ENCODE measurements at places on chromosomes 12 and 14.

DNA sequence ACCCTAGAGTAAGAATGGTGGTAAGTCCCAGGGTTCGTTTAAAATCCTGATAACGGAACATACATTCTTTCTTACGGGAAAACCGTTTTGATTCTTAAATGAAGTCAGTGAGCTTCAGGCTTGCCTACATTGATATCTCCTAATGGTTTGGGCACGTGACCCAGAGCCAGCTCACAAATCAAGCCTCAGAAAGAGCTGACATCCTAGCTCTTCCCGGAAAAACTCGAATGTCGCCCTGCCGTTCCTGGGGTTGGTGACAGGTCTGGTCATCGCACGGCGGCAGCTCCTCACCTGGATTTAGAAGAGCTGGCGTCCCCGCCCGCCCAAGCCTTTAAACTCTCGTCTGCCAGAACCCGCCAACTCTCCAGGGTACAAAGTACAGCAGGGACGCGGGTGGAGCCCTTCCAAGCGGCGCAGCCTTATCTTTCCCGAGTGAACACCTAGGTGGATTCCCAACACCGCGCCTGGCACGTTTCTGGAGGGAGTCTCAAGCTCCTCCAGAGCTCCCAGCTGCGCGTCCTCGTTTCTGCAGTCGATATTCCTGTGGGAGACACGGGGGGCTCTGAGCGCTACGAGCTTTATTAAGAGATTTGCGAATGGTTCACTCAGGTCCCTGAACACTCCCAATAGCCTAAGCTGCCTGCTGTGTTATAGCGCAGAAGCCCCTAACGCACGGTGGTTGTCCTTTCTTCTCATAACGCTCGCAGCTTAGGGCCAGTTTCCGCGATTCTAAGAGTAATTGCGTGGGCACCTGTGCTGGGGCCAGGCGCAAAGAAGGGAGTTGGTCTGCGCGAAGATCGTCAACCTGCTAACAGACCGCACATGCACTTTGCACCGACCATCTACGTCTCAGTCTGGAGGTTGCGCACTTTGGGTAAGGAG lies at the start of gene SSTR1:
Gene SSTR1 (plus strand): TSS at position 169 of the 882 bp plus-strand sequence. CDS start 1,486 bp downstream, outside the sequence.
- peak; percentile 92 for DNase-seq

GRCh38 chr14:70776197-70776596 lies 33.1 kb downstream of the MAP3K9 start:
- DNase-seq = no peak

GRCh38 chr12:13851828-13852227 lies 129.6 kb downstream of the GRIN2B start:
- DNase-seq = no peak

DNA sequence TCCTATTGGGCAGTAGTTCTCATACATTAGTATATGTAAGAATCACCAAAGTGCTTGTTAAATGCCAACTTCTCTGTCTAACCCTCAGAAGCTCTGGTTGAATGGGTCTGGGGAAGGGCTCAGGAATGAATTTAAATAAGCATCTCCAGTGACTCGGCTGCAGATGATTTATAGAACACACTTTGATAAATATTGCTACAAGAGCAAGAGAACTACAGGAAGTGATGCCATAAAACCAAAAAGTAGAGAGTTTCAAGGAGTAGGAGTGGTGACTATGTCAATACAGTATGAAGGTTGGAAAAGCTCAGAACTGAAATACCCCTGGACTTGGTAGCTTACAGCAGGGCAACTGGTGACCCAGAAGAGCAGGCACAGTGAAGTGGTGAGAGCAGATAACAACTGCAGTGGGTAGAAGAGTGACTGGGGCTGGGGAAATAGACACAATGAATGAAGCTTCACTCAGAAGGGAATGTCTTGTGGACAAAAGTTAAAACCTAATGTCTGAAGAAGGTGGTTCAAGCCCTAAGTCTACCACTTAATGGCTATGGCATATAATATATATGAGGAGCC lies 8.0 kb upstream of the PLEKHA5 start:
- no peak for DNase-seq

GRCh38 chr14:99095369-99095768 lies 176.6 kb downstream of the BCL11B start:
- no peak for DNase-seq

DNA sequence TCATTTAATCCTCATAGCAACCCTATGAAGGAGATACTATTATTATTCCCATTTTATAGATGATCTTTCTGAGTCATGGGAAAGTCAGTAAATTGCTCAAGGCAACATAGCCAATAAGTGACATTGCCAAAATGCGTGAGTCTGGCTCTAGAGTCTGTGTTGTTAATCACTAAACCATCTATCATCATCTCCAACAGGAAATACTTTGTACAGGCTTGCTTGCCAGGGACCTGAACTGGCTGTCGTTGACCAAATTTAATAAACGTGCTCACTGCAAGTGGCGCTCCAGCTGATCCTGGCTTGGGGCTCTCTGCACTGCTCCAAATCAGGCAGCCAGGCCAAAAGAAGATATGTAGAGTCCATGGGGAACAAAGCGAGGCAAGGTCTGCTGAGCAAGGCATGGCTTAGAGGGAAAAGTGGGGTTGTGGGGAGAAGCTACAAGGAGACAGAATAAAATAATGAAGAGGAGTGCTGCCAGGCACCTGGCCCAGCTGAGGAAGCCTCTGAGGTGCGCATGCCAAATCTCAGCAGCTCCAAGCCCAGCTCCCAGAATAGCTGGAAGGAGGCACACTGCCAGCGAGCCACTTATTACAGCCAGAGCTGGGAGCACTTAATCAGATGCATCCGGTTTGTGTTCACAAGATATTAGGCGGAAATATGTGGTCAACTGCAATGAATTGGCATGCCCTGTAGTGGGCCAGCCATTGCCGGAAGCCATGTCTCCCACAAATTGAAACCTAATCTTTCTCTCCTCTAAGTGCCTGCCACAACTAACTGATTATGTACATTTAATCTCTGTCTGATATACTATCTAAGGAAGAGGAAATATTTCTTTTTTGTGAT lies 43.3 kb upstream of the PTPRO start:
- peak; percentile 53 for DNase-seq

DNA sequence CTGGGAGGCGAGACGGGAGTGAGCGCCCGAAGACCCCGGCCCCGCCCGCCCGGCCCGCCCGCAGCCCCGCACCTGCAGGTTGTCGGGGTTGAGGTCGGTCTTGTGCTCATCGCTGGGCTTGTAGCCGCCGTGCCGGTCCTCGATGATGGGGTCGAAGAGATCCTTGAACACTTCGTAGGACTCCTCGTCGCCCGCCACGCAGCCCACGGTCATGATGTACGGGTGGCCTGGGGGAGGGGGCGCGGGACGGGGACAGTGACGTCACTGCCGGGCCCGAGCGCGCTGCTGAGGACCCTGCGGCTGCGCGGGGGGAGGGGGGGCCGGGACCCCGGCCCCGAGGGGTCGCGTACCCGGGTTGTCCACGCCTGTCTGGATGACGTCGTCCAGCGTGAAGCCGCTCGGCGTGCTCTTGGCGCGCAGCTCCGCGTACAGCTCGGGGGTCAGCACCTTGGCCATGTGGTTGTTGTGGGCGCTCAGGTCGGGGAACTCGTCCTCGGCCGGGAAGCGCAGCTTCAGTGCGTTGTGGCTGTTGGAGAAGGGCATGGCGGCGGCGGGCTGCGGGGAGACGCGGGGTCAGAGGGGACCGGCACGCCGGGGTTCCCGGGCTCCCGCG lies 573 bp downstream of the CKB start:
- DNase-seq = no peak

DNA sequence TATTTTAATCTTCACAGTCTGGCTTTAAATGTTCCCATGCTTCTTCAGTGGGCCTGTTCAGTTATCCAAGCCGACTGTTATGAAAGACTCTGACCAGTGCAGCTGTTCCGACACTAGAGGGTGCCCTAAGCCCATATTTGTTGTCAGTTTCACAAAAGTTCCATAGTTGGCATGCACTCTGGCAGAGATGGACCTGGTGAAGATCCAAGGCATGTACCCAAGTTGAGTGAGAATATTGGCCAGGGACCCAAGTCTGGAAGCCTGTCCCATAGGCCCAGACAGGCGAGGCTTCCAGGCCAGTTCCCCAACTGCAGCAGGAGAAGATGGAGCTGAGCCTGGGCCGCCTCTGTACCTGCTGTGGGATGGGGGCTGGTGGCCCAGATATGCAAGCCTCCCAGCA lies 27.4 kb upstream of the GUCY2C start:
- peak; percentile 52 for DNase-seq

DNA sequence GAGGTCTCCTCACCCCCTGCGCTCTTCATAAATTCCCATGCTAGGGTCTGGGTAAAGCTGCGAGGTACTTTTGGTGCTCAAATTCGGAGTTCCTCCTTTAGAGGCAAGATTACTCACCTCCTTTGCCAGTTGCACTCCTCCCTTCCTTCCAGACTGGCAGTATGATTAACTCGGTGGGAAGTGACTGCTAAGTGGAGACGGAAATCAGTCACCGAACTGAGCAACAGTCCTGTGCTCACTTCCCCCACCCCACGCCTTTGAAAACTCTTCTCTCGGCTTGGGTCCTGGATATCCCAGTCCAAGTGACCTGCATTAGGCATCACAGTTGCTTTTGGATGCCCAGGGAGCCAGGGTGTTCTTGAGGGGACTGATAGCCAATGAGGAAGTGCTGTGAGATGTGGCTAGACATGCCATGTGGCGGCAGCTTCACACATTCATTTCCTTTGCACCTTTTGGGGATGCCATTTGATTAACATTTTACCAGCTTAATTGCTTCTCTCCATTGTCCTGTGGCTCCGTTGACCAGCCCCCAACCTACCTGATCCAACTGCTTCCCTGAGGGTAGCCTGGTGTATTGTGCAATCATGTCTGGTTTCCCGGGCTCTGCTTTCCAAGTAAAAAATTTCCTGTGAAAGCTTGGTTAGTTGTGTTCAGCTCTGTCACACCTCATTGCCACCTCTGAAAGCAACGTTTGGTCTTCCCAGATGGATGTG lies 840 bp downstream of the PNP start:
- DNase-seq = peak; percentile 71

DNA sequence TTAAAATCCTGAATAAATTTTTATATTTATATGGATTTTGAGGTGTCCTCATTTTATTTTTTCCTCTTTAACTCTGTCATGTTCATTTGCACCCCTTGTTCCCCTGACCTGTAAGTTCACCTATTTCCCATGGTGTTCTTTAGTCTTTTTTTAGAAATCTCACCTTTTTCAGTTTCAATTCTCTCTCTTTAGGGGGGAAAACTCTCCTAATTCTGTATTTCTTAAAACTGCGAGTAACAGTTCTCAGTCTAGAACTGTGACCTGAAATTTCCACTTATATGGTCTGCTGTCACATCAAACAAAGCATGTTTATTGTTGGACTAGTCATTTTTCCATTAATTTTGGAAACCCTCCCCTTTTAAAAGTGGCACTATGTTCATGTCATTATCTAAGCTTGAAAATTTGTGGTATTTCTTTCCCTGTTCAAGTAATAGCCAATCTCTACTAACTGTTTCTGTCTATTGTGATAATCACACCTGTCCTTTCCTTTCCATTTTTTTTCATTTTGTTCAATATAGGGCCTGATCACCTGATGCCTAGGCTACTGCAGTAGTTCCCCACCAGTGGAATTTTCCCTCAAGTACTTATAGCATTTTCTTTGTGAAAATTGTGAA lies 14.0 kb upstream of the FBXO33 start:
- DNase-seq = no peak

- DNase-seq = no peak
These were observed 18.5 kb upstream of the GRIP1 start for GRCh38 chr12:66697404-66697803.

GRCh38 chr12:104459368-104459909 lies 2.7 kb downstream of the CHST11 start:
- DNase-seq = no peak

DNA sequence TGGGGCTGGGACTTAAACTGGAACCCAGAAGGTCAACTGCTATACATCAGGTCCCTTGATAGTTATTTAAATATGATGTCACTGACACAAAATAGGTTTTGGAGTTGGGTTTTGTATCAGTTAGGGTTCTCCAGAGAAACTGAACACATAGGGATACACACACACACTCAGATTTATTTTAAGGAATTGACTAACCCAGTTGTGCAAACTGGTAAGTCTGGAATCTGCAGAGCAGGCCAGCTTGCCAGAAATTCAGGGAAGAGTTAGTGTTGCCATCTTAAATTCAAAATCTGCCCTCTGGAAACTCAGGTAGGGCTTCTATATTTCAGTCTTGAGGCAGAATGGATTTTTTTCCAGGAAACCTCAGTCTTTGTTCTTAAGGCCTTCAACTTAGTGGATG lies 36.9 kb downstream of the MAPK1IP1L start:
- no peak for DNase-seq

- DNase-seq = no peak
These were observed 393.6 kb downstream of the DPF3 start for GRCh38 chr14:72500234-72500838.

GRCh38 chr12:121942145-121942718 lies 23.8 kb downstream of the CFAP251 start:
- DNase-seq = no peak

DNA sequence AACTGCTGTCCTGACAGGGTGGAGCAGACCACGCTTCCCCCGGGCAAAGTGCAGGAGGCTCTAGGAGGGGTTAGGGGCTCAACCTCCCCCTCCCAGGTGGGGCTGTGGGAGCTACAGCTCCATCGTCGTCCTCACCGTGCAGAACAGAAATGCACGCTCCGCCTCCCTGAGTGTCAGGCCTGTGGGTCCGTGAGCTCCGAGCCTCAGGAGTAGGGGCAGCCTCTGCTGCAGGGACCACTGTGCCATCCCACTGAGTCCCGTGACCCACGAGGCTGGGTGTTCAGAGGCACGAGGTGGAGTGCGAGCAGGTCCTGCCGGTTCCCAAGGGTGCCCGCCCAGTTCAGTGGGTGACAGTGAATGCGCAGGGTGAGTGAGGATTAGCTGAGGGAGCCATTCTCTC lies 48.6 kb downstream of the CACNA1C start:
- DNase-seq = no peak

DNA sequence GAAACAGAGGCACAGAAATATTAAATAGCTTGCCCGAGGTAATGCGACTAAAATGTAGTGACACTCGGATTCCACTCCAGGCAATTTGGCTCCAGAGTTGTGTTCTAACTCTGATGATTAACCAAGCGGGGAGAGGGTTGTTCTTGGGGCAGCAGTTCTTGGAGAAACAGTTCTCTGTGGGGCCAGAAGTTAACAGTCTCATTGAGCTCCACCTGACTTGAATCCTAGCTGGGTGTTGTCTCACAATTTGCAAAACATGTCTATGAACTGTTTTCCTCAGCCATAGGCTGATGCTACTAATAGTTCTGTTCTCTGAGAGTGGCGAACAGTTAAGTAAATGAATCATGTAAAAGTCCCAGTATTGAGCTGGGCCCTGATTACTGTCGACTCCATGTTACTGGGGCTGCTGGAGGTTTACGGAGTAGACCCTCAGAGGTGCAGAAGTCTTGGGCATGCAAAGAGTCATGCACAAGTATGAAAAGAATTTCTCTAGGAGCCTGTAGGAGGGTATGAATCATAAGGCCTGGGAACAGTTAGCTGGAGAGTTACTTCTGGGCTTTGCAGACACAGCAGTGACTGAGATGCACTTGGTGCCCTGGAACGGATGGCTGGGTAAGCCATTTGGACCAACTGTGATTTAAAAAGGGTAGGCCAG lies 15.4 kb upstream of the NIN start:
- no peak for DNase-seq

- no peak for DNase-seq
These were observed 155.2 kb upstream of the ALG10B start for GRCh38 chr12:38161123-38162000.

All from Peyer's patch (tissue), 4 donors.